ENCODE measurements at places on chromosomes 16 and 17.

DNA sequence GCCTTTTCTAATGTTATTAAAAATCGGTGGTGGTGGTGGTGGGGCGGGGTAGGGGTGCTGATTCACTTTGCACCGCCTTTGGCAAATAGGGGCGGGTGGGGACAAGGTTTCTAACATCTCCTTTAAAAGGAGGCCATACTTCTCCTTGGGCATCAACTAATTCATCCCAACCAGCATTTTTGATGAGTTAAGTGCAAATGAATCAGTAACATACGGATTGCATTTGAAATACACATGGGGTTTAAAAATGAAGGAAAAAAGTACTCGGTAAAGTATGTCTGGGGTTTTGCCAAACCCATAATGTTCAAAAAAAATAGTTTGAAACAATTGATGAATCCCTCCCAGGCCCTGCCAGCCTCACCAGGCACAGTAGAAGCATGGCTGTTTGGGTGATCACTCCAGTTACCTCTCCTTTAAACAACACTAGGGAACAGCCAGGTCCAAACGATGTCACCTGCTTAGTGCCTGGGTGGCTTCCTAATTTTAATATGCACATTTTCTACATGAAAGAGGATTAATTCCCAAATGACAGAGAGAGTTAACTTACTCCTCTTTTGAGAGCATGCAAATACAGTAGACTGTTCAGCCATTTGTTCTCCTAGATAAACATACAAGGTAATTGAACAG, 107.2 kb downstream of the ANKFN1 start:
- no peak for DNase-seq

DNA sequence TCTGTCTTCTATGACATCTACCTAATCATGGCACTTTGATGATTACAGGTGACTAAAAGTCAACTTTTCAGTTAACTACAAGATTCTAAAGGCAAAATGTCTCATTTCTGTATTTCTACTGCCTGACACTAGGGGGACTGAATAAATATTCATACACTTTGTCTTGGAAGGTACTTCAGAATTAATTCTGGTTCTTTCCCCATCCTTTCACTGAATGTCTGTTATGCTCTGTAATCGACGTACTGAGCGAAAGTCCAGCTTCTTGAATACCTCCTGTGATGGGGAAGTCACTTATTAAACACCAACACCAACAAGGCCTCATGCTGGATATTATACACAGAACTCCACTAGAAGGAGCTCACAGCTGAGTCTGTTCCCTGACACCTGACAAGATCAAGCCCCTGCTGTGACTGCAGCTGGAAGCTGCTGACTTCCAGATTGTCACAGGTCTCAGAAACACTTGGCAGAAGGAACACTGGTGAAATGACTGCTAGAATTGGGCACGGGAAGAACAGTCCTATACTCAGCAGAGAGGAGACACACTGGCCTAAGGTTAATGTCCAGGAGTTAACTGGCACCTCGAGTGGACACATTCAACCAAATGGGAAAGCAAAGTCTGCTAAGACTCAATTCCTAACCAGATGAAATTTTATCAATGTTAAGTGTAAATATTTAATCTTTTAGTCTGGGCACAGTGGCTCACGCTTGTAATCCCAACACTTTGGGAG, 31.9 kb downstream of the CMC2 start:
- DNase-seq, result no peak

GRCh38 chr16:70694088-70694867, 8.4 kb upstream of the MTSS2 start:
- DNase-seq, result no peak

DNA sequence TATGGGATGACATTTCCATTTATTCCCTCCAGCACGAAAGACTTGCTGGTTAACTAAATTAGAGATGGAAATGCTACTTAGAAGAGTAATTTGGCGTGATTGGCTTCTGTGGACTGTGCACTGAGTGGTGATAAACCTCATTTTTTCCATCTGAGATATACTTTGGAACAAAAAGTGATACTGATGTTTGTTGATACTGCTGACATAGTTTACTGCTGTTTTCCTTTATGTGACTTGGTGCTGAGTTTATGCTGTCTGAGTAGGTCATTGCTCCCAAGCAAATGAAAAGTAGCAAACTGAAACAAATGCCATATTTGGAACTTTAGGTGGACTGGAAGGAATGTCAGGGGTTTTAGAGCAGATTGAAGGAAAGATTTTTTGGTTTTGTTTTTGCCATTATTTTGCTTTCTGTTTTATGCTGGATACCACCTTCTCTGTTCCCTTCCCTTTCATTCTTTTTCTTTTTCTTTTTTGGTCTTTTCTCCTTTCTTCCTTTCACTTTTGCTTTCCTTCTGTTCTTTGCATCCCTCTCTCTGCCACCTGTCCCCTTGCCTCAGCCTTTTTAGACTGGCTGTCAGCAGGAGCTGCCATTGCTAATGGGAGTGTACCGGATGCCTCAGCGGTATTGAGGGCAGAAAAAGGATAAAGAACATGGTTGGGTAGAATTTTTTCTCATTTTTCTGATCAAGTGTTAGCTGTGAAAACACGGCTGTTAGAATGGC, 41.8 kb downstream of the NUP93 start:
- DNase-seq, result no peak

- no peak for DNase-seq
These were observed 275.0 kb upstream of the DYNLRB2 start for GRCh38 chr16:80265624-80266306.

- no peak for DNase-seq
These were observed 13.5 kb downstream of the GLYR1 start for GRCh38 chr16:4833584-4833983.

Data from cerebellar nuclear complex (tissue), 1 donor.